ENCODE measurements at places on chromosomes 2 and 18.

- DNase-seq = no peak
Observed at GRCh38 chr2:10163498-10164486, 41.3 kb downstream of the RRM2 start.

DNA sequence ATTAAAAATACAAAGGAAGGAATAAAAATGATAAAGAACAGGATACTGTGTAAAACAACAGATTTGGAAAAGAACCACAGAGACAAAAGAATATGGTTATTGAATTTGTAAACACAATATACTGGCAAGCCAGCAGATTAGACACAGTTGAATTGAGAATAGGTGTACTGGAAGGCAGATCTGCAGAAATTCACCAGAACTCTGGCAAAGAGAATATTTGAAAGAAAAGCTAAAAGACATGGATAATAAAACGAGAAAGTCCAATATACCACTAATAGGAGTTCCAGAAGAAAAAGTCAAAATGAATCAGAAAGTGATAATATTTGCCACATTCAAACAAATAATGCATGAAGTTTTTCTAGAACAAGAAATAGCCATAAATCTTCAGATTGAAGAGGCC is 11.9 kb upstream of the NEURL3 start:
- no peak for DNase-seq

DNA sequence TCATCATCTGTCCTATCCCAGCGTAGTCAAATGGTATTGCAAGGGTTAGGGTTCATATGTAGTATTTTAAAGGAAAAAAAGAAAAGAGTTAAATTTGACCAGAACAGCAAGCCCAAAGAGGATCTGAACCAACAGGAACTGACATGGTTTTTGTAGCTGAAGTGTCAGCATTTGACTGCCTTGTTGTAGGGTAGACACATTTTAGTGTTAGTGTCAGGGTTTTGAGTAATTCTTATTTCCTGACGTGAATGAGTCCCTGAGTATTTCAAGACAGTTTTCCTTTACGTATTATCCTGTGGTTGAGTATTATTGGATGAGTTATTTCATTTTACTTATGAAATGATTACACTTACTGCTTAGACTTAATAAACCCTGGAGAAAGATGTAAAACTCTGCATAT is 173.3 kb upstream of the ZEB2 start:
- DNase-seq = no peak

DNA sequence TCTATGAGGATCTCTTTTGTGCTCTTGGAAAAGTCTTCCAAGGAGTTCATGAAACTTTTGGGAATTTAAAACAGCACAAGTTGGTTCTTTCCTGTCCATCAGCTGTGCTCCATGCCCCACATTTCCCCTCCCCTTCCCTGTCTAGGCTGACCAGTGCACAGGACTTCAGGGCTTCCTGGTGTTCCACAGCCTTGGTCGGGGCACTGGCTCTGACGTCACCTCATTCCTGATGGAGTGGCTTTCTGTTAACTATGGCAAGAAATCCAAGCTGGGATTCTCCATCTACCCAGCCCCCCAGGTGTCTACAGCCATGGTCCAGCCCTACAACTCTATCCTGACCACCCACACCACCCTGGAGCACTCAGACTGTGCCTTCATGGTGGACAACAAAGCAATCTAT is 8.1 kb upstream of the DNAJB2 start:
- no peak for DNase-seq
